ENCODE measurements at places on chromosomes 7 and 10.
A peak's percentile ranks its signal among the peaks of the same experiment; 100 is the strongest.

- no peak for DNase-seq
These were observed 36.1 kb downstream of the NET1 start for GRCh38 chr10:5448333-5449001.

DNA sequence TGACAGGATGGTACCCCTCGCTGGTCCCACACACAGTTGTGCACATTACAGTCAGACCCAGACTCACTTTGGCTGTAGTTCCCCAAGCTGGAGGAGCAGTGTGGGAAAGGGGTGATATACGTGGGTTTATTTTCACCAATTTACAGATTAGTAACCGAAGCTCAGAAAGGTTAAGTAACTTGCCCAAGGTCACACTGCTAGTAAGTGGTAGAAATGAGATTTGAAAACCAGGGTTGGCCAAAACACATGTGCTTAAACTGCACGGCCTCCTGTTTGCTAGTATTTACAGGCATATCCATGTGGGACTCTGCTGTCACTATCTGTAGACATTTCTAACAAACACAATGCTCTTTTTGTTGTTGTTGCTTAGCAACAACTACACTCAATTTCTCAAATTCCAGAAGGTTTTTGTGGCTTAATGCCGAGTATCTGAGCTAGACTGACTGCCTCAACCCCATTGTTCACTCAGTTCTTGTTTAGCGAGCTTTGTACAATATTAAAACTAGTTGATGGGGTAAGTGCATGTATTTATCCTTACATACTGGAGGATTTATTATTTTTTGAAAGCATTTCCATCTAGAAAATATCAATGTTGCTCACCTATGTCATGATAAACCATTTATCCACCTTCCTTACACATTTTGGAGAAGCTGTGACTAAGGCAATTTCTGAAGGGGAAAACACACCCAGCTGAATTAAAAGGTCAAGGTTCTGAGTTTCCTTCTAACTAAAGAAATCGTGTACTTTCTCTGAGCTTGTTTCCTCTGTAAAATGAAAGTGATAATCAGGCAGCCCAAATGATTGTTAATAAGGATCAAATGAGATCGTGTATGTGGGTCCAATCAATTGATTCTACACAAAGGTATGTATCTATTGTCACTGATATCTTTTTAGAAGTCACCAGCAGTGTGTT, 5.3 kb upstream of the TMEM139 start:
- peak; percentile 14 for DNase-seq

- DNase-seq, result no peak
These were observed 120.9 kb downstream of the PLXNA4 start for GRCh38 chr7:132455378-132455777.

GRCh38 chr7:83014546-83014945, 148.1 kb downstream of the PCLO start:
- no peak for DNase-seq
